Left kidney (tissue), 8 donors: ENCODE measurements at places on chromosomes 2 and 18.

- no peak for DNase-seq
Measured at GRCh38 chr2:157931542-157931941, 55.4 kb upstream of the ACVR1 start.

GRCh38 chr2:128447538-128447995, 128.9 kb upstream of the HS6ST1 start:
- no peak for DNase-seq

GRCh38 chr2:74050151-74050550, 65.4 kb downstream of the TET3 start:
- no peak for DNase-seq

GRCh38 chr2:64052463-64053241, 33.4 kb upstream of the VPS54 start:
- no peak for DNase-seq

- DNase-seq: no peak
Measured at GRCh38 chr2:164816046-164816445, 25.6 kb downstream of the COBLL1 start.

DNA sequence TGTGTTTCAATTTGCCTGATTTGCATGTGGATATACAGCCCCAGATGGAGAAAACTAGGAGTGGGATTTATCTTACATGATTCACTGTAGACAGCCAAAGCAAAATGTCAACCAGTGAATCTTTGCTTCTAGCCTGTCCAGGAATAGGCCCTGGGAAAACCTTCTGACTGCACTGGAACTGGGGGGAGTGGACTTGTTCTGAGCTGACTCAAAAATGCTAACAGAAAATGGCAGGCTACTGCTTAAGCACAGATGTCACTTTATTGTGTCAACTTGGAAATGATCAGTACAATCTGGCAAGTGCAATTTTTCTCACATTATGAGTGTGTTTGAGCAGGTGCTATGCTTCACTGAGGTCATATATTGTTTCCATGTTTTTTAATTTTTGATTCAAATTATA, 593.7 kb downstream of the NRXN1 start:
- no peak for DNase-seq

DNA sequence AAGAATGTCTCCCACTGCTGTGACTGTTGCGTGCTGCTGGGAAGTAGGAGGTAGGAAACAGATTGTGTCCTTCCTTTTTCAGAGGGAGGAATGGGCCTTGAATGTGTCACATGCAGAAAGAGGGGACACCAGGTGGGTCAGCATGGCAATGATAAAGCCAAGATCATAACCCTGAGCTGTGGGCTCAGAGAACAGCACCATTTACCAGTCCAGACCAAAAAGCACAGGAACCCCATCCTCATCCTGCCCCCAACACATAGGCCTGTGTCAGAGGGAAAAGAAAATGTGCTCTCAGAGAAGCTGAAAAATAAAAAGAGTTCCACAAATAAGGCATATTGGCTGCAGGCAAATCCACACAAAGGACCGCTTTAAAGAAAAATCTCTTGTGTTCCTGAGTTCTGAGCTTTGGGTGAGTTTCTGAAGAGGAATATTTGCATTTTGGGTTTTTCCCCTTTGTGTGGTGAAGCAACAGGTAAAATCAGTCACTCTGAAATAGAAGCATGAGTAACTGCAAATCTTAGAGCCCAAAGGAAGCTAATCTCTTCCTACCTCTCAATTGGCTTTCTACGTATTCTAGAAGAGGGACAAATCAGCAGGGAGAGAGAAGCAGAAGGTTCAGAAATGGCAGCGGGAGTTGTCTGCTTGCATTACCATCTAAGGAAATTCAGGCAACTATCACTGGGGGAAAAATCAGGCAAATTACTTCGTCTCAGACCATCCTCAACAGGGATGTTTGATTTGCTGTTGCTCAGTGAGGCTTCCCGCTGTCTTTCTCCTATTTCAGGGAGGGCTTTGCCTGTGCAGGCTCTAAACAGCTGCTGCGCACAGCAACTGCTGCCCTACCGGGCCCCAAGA, 106.8 kb downstream of the BCL11A start:
- DNase-seq: no peak

GRCh38 chr2:61161888-61162287, at the start of gene C2orf74:
C2orf74 (plus strand) TSS chr2:61162188; CDS start chr2:61162515, 327 bp downstream.
- DNase-seq: no peak

DNA sequence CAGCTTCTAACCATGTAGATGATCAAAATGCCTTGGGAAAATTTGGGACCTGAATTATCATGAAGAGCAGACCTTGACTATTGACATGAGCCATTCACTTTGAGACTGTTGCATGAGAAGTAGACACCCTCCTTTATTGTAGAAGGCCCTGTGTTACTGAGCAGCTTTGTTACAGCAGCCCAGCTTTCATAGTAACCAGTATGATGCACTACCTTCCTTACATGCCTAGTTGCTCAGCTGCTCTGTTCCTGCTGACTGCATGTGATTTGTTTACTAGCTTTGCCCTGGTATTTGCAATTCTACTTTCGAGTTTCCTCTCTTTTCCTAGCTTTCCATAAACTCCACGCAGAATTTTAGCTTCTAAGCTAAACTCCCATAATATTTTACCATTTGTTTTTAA, 11.2 kb upstream of the FN1 start:
- DNase-seq: no peak

DNA sequence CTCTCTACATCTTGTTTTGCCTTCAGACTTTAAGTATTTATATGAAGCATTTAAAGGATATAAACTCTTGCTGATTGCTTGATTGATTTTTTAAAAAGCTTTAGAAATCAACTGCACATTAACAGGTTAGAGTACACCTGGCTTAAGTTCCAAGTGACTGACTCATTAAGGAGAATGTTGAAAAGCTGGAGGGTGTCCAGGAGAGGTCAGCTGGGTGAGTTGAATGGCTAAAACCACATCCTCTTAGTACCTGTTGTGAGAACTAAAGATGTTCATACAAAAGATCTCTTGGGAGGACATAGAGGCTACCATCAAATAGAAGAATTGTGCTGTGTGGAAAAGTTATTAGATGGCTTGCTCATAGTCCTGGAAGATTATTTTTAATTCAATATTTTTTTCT, 206.8 kb downstream of the TXNL1 start:
- no peak for DNase-seq

GRCh38 chr18:58175786-58176176, 131.8 kb downstream of the NEDD4L start:
- DNase-seq: no peak

- DNase-seq: no peak
Measured at GRCh38 chr18:70377857-70378701, 89.2 kb downstream of the SOCS6 start.

GRCh38 chr2:113784823-113785744, 28.6 kb upstream of the SLC35F5 start:
- no peak for DNase-seq

DNA sequence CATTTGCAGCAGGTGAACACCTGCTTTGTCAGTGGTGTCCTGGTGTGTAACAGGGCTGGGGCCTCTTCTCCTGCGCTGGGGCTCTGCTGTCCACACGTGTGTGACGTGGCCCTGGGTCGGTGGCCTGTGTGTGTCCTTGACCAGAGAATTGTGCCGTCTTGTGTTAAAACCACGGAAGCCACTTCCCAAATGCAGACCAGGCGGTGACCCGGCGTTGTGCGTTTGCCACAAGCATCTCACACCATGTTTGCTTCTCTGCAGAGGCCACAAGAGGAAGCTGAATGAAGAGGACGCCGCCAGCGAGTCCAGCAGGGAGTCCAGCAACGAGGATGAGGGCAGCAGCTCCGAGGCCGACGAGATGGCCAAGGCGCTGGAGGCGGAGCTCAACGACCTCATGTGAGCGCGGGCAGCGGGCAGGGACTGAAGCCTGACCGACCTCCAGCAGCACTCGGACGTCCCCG, 44.3 kb upstream of the KCNG2 start:
- no peak for DNase-seq

DNA sequence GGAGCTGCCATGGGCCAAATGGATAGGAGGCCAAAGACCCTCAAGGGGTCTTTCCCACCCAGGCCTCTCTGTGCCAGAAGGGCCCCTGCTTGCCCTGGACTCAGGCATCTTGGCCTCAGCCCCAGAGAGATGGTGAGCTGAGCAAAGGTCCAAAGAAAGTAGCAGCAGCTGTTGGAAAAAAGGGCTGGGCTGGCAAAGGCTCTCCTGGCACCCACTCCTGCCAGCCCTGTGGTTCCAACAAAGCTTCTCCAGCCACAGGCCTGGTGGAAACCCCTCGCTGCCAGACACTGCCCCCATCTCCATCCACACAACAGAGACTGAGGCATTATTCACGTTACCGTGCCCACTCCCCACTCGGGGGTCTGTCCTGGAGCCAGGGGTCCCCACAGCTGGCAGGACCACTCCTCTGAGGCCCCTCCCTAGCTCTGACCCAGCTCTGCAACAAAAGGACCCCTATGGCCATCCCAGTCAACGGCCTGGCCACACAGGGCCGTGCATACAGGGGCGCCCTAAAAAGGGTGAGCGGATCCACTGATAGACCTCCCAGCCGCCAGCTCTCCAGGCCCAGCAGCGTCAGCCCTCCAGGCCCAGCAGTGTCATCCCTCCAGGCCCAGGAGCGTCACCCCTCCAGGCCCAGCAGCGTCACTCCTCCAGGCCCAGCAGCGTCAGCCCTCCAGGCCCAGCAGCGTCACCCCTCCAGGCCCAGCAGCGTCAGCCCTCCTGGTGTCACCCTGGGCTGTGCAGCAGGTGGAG, 10.1 kb downstream of the BIN1 start:
- DNase-seq: no peak

GRCh38 chr2:170525566-170525900, 189.6 kb upstream of the SP5 start:
- DNase-seq: no peak

DNA sequence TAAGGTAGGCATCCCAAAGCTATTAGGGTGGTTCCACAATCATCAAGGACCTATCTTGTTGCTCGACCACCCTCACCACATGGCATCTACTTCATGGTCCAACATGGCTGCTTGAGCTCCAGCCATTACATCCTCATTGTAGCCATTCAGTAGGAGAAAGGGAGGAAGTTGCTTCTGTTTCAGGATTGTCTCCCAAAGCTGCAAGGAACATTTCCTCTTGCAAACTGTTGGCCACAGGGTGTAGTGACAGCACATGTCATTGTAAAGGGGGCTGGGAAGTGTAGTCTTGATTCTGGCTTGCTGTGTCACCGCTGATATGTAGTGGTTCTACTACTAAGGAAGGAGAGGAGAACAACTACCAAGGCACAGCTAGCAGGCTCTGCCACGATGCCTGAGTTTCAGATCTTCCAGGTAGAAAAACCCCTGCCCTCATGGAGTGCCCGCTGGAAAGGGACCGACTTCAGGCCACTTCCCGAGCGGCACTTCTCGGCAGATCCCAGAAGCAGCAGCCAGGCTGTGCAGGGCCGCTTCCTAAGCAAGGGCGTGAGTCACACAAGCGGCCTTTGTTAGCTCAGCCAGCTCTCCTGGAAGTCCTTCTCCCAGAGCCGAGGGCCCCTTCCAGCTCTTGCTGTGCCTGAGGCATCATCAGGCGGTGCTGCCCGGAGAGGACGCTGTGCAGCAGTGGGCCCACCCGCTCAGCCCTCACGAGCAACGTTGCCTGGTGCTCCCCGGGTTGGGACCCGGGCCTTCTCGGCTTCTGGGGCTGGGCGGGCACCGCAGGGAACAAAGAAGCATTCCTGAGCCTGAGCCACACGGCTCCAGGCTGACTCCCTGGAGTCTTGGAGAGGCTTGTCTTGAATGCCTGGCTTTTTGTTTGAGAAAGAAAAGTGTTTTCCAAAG, 58.2 kb downstream of the HS6ST1 start:
- no peak for DNase-seq

DNA sequence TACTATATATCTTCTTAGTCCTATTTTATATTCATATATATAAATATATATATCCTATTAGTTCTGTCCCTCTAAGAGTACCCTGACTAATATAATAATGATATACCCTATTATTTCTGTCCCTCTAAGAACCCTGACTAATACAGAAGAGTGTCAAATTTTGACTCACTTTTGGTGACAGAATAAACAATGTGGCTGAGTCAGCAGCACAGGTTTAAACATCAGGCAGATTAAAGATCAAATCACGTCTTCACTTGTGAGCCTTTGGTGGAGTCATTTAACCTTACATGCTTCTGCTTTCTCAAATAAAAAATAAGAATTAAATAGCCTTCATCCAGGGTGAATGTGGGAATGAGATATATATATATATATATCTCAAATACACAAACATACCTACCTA, 615.9 kb upstream of the GCFC2 start:
- no peak for DNase-seq

DNA sequence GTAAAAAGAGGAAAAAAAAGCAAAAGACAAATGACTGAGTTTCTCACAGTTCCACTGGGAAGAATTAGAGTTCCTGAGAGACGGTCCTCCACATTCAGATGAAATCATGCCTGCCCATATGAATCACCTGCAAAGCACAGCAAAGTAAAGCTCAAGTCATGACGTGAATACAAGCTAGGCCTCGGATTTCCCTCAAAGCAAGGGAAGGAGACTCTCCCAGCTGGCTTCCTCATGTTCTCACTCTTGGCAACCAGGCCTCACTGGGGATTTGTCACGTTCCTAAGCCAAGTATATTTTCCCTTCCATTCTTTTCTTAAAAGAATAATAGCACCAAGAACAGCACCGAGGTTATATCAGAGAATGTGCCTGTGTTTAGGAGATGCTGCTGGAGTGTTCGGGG, 47.0 kb downstream of the CYP27C1 start:
- DNase-seq: no peak

DNA sequence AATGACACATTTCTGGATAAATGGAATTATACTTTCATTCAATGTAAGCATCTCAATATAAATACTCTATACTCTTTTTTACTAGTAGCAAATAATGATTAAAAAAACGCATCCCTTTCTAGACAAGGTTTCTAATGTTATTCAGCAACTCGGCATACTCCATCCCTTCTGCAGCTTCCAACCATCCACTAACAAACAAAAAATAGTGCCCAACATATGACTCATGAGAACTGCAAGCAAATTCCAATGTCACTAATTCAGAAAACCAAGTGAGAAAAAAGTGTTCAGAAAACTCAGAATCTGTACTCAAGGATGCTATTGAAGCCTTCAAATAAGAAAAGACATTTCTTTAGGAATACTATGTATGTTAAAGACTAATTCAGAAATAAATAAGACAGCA, 140.0 kb downstream of the BAZ2B start:
- DNase-seq: no peak

GRCh38 chr2:195413944-195414343, 243.1 kb upstream of the SLC39A10 start:
- no peak for DNase-seq

GRCh38 chr2:208594642-208595385, 188.2 kb downstream of the PTH2R start:
- DNase-seq: no peak

- no peak for DNase-seq
Measured at GRCh38 chr18:14941256-14941655, 193.3 kb downstream of the ANKRD30B start.

DNA sequence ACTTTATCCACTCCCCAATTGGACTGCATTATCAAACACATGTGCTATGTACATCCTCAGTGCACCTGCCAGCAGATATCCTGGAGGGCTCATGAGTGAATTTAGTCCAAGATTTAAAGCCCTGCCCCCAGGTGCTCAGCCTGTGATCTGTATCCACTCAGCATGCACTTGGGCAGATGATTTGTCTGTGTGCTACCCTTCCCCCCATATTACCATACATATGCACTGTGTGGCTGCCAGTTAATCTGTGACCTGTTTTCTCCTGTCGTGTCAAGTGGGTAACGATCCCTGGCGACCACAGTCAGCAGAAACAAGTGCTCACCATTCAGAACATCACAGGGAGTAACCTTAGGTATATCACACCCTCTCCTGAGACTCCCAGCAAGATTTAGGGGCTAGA, 10.2 kb downstream of the NAGK start:
- DNase-seq: no peak

GRCh38 chr2:219877728-219878127, 250.3 kb downstream of the SLC4A3 start:
- no peak for DNase-seq
